Urinary bladder (tissue), 4 donors: ENCODE measurements at places on chromosomes 7 and 10.

GRCh38 chr10:113302062-113302461 lies 250.8 kb upstream of the HABP2 start:
- no peak for DNase-seq

- DNase-seq: no peak
Observed at GRCh38 chr7:46137725-46138124, 216.7 kb upstream of the IGFBP3 start.

DNA sequence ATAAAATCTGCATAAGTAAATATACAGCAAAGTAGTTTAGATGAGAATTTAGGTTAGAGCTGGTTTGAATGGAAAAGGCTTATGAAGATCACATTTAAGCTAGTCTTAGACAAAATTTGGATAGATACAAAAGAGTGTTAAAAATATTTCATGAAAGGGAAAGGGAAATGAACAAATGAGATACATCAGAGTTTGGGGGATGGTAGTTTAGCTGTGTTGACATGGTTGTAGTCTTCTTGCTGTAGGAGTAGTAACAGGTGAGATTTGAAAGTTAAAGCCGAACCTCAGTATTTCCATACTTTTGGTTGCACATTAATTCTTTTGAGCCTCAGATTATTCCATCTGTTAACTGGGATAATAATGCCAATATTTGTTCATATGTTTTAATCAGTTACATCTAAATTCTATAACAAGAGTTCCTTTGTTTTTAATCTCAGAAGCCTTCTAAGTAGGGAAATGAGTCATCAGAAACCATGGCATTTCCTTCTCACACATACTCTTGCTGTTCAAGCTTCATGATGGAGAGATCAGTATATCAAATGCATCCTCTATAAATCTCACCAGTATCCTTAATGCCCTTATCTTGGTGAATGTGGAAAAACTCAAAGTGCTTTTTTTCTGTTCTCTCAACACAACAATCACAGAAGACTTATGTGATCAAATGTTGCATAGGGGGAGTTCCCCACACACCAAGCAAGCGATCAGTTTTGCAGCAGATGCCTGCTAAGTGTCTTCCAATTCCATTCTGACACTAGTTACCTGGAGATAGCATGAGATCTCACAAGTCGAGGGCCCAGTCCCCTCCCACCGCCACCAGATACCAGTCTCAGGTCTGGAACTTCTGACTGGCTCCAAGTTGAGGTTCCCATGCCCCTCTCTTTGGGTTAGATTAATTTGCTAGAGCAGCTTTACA lies 84.7 kb downstream of the MAPK8 start:
- no peak for DNase-seq

DNA sequence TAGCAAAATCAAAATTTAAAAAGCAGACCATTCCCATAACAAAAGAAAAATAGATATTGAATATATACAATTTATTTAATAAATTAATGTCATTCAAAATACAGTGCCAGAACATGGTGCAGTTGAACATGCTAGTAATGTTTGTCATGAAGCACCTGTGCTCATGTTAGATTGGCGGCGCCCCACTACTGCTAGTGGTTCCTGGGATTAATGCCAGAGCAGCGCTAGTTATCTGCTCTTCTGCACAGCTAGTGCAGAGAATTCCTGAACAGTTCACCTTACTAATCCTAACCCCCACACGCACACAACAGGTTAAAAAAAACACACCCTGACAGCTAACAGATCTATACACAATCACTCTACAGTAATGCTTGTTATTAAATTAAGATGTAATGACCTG lies 23.4 kb downstream of the KBTBD2 start:
- no peak for DNase-seq

GRCh38 chr10:34994565-34995142 lies 95.5 kb downstream of the CUL2 start:
- peak; percentile 69 for DNase-seq

DNA sequence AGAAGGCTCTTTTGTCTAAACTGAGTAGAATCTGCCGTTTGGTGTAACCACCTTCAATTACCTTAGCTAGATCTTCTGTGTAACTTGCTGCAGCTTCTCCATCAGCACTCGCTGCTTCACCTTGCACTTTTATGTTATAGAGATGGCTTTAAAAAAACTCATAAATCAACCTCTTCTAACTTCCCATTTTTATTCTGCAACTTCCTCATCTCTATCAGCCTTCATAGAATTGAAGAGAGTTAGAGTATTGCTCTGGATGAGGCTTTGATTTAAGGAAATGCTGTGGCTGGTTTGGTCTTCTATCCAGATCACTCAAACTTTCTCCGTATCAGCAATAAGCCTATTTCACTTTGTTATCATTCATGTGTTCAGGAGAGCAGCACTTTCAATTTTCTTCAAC lies 1131.9 kb upstream of the CELF2 start:
- no peak for DNase-seq

- DNase-seq: no peak
Observed at GRCh38 chr7:41933427-41933826, 230.5 kb upstream of the INHBA start.

DNA sequence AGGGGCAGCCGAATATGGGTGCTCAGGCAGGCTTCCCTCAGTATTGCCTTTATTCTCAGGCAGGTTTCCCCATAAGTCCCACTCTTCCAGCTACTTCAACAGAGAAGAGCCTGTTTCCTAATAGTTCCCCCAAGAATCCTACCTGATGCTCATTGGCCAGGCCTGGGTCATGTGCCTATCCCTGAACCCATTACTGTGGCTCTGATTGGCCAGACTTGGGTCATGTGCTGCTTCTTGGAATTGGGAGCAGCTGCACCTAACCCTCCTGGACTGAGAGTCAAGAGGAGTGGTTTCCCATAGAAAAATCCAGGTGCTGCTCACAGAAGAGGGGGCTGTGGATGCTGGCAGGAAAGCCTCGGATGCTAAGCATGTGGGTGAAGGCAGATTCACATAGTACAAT lies 21.7 kb downstream of the OPALIN start:
- no peak for DNase-seq

GRCh38 chr10:98915911-98916310 lies 319.7 kb downstream of the HPSE2 start:
- no peak for DNase-seq

DNA sequence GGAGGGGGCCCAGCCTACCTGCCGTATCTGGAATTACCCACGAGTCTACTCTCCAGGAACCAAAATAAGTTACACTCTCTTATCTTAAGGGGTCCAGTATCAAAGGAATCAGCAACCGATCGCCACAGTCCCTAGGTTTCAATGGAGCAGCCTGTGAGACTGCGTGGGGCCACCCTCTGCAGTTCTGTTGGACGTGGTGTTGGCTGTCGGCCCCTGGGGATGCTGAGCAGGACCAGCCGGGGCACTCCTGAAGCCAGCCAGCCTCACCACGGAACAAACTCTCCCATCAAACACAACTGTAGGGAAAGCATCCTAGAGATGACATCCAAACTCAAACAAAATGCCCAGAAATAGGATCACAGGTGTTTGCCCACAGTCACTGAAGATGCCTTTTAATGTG lies 25.5 kb upstream of the ABLIM1 start:
- DNase-seq: no peak

GRCh38 chr10:34886906-34887642 lies 72.0 kb upstream of the PARD3 start:
- DNase-seq: no peak

- DNase-seq: no peak
Observed at GRCh38 chr10:104247513-104248146, 7.1 kb upstream of the GSTO1 start.

DNA sequence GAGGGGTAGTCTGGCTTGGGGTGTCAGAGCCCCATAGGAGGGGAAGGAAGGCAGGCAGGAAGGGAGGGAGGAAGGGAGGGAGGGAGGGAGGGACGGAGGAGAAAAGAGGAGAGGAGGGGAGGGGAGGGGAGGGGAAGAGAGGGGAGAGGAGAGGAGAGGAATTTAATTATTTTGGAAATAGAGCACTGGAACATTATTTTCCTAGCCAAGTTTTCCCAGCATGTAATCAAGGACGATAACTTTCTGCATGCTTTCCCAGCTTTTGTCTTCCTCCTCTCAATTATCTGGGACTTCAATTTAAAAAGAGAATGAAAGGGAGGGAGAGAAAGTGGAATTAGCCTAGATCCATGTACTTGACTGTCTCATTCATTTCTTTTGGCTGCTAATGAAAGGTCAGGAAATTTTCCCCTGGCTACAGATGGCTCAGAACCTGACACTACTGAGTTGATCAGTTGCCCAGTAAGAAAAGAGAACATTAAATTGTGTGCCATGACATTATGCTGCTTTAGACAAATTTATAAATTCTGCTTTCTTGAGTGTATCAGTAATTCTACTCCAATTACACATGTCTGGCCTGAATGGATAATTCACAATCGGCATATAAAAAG lies 148.8 kb downstream of the LRRC4 start:
- no peak for DNase-seq

GRCh38 chr7:2830609-2831376 lies 13.3 kb downstream of the GNA12 start:
- no peak for DNase-seq

DNA sequence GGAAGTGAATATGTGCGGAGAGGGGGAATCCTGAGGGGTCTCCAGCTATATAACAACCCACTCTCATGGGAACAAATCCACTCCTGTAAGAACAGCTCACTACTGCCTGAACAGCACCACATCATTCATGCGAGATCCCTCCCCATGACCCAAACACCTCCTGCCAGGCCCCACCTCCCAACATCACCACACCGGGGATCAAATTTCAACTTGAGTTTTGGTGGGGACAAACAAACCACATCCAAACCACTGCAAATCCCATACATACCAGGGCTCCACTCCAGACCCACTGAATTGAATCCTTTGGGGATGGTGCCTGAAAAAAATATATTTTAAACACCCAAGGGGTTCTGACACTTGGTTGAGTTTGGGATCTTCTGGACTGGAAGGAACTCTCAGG lies 181.5 kb upstream of the PLXNA4 start:
- no peak for DNase-seq

DNA sequence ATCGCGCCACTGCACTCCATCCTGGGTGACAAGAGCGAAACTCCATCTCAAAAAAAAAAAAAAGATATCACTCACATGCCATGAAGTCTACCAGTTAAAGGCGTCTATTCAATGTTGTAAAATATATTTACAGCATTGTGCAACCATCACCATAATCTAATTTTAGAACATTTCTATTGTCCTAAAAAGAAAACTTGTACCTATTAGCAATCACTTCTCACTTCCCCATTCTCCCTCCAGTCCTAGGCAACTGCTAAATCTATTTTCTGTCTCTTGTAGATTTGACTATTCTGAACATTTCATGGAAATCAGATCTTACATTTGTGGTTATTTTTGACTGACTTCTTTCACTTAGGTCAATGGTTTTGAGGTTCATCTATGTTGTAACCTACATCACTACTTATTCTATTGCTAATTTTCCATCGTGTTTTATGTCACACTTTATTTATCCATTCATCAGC lies 25.2 kb upstream of the OTUD1 start:
- no peak for DNase-seq

- DNase-seq: no peak
Observed at GRCh38 chr10:132893090-132893489, 49.3 kb downstream of the CFAP46 start.

DNA sequence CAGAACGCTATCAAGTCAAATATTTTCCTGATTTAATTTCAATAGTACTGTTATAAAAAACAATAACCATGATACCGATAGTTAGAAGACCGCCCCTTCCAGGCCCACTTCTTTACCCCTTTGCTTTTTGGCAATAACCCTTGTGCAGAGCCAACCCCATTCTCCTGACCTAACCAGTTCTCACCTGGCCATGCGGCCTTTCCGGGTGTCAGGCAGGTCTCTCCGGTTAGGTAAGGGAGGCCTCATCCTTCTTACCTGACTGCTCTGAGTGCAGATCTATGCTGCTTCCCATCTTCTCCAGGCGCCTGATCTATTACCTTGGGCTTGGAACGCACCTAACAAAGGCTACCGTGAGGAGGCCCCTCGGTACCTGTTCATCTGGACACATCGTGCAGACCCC lies 26.6 kb downstream of the ZMIZ1 start:
- DNase-seq: no peak

DNA sequence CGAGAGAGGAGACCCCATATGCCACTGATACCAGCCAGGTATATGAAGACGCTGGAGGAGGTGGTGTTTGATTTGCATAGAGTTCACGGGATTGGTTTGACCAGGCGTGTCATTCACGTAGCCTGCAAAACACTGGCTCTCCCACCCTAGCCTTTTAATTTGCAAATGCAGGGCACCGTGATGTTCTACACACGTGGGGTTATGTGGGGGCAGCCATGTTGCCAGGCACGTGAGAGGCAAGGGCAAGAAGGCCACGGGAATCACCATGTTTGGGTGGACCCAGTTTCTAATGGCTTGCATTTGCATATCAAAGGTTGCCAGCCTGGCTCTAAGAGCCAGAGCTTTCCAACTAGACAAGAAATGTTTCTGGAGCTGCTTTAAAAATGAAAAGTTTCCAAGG lies 117.2 kb upstream of the LYZL1 start:
- DNase-seq: no peak

GRCh38 chr10:114925587-114926586 lies 12.1 kb upstream of the TRUB1 start:
- no peak for DNase-seq

GRCh38 chr10:51000976-51001375 lies 73.3 kb upstream of the PRKG1 start:
- DNase-seq: no peak

DNA sequence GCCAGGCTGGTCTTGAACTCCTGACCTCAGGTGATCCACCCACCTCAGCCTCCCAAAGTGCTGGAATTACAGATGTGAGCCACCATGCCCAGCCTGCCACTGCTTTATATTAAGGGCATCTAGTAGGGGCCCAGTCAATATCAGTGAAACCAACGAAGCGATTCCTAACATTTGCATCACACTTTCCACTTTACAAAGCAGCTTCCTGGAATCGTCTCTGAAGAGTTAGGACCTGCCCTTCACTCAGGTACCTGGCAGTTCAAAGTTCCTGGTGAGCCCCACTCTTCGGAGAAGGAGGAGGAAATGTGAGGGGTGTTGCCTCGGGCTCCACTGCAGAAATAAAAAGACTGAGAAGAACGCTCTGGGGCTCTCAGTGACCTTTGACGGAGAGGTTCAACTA lies 31.1 kb upstream of the EZH2 start:
- DNase-seq: no peak

- DNase-seq: no peak
Observed at GRCh38 chr7:17153536-17153935, 144.9 kb upstream of the AHR start.

DNA sequence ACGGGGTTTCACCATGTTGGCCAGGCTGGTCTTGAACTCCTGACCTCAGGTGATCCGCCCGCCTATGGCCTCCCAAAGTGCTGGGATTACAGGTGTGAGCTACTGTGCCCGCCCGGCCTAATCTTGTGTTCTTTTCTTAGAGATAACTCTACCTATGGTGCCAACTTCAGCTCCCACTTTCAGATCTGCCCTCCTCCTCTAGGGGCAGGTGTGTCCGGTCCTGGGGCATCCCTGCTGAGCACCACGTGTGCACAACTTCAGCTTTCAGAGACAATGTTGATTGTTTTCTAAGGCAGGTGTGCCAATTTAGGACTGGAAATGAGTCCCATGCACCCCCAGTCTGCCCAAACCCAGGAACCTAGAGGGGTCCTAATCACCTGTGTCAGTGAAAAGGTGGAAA lies 18.5 kb upstream of the FXYD4 start:
- no peak for DNase-seq

- DNase-seq: no peak
Observed at GRCh38 chr7:114481999-114482398, 67.4 kb downstream of the FOXP2 start.

GRCh38 chr10:79239275-79239779 lies 107.9 kb upstream of the PPIF start:
- DNase-seq: no peak
